HepG2 (cell line): ENCODE measurements at places on chromosomes 1 and 21. TPM values are rescaled to one million over a fixed set of nuclear protein-coding genes. Genes with fewer than 3 reads are reported as not detected.

GRCh38 chr1:246425139-246425794, 81.8 kb downstream of the SMYD3 start:
- DNase-seq: no peak

- DNase-seq: peak; percentile 87
These were observed 5.1 kb upstream of the REG4 start for GRCh38 chr1:119816407-119816806.

- DNase-seq: peak; percentile 44
These were observed 187.4 kb upstream of the ATP1B1 start for GRCh38 chr1:168918860-168919741.

GRCh38 chr1:109919303-109919702, 8.7 kb downstream of the CSF1 start:
- no peak for DNase-seq

GRCh38 chr1:1273209-1273511, 494 bp downstream of the UBE2J2 start:
- no peak for DNase-seq

- DNase-seq: no peak
These were observed 115.7 kb upstream of the HIVEP3 start for GRCh38 chr1:42034426-42034825.

DNA sequence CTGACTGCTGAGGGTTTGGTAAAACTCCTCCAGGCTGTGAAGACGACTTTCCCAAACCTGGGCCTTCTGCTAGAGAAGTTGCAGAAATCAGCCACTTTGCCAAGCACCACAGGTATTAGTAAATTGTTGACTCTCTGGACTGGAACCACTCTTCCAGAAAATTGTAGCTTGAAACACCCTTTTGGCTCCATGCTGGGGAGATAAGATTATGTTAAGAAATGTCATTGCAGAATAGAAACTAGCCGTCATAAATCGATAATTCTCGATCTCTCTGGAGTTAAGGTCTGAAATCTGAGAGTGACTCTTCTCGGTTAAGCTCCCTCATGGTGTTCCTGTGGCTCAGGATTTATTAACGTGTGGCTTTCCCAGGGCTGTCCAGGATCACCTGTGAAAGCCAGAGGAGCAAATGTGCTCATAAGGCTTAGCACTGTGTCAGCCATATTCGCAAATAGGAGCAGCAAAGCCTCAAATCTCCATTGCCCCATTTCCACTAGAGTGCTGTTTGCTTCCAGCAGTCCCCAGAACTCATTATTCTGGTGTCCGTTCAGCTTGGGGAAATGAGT, 54.6 kb downstream of the ZBTB40 start:
- no peak for DNase-seq

- no peak for DNase-seq
These were observed 42.5 kb downstream of the RYR2 start for GRCh38 chr1:237084341-237085077.

DNA sequence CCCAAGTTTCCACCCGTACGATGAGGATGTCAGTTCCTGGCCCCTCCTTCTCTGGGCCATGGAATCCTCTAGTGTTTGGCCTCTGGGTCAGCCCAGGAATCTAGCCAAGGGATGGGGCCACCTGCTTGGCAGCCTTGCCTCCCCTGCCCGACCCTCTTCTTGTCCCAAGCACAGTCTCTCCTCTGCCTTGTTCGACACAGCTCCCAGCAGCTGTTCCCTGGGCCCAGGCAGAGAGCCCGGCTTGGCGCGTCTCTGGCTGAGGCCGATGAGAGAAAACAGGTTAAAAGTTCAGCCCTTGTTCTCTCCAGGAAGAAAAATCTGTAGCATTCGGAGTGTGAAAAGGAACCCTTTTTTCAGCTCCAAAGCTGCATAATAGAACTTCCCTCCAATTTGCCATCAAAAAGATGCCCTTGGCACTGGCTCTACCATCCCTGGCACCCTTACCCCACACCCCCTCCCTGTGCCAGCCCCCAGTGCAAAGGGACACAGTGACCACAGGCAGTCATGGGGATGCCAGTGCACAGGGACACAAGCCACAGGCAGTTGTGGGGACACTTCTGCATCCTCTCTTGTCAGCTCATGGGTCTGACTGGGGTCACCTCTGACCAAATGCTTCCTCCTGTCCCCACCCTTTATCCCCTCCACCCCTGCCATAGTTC, 68.4 kb downstream of the EPHB2 start:
- DNase-seq: no peak

DNA sequence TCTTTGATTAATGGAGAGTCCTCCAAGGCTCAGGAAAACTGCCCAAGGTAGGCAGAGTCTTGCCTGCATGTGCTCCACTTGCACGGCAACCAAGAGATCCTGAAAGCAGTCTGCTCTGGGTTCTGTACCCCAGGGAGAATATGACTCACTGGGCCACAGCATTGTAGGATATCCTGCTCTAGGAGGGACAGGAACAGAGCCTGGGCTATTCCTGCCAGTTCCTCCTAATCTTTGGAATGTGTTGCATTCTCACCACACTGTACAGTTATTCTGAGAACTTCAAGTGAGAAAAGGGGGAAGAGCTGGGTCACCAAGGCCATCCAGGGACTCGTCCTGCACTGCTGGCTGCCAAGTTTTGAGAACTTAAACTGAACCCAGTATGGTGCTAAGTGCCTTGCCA, 278.5 kb downstream of the MATN1 start:
- no peak for DNase-seq

Gene S100B
- not detected in 2 replicates for total RNA-seq

DNA sequence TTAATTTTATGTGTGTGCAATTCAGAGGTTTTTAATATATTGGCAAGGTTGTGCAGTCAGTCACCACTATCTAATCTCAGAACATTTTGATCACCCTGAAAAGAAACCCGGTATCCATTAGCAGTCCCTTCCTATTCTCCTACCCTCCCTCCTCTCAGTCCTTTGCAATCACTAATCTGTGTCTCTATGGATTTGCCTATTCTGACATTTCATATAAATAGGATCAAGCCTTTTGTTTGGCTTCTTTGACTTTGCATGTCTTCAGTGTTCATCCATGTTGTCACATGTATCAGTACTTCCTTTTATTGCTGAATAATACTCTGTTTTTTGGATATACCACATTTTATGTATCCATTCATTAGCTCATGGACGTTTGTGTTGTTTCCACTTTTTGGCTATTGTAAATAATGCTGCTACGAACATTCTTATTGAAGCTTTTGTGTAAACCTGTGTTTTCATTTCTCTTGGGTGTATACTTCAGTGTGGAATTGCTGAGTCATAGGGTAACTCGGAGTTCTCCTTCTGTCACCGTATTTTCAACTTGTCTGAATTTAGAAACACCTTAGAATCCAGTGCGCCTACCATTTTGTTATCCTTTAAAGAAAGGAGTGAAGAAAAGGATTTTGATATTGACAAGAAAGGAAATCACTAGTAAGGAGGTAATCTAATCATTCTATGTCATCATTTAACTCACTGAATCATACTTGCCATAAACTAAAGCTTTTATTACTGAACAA, 3.4 kb downstream of the CEP85 start:
- DNase-seq: no peak

Gene MINDY1
- 9.2 and 11.1 TPM in 2 replicates for total RNA-seq

DNA sequence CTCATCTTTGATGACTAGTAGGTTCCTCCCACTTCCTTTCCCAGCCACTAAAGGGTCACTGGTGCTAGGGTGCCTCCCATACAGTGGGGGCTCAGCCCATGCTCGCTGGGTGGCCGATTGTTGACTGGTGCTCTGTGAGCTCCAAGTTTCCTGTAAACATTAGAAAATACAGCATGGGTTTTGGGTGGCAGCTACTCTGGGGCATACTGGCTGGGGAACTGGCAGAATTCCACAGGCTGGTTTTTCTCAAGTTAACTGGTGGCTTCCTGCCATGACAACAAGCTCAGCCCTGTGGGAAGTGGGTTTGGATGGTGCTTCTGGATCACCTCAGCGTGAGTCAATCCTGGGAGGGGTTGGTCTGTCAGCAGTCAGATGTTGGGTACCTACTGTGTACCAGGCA, 28.7 kb upstream of the CRNN start:
- no peak for DNase-seq

Gene NGF
- total RNA-seq: not detected in 2 replicates

Gene VHLL
- 0.24 TPM in 1 of 2 replicates, not detected in the other for total RNA-seq

GRCh38 chr1:21659099-21659923, 9.8 kb downstream of the RAP1GAP start:
- DNase-seq: peak; percentile 58

DNA sequence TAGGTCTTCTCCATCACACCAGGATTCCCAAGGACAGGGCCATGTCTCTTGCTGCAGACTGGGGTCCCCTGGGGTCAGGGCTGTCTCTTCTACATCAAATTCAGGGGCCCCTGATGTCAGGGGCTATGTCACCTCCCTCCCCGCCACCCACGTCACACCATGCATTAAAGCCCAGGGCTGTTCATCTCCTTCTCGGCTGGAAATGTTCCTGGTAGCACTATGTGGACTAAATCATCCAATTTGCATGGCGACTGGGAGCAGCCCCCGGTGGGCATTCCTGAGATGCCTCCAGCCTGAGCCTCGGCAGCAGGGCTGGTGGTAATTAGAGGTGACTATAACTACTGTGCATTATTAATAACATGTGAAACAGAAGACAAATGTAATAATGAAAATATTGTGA, 151.7 kb upstream of the HMGB4 start:
- DNase-seq: no peak

- no peak for DNase-seq
These were observed 10.8 kb downstream of the SLAMF1 start for GRCh38 chr1:160636076-160636475.

GRCh38 chr1:29802181-29803068, 566.1 kb downstream of the PTPRU start:
- no peak for DNase-seq

DNA sequence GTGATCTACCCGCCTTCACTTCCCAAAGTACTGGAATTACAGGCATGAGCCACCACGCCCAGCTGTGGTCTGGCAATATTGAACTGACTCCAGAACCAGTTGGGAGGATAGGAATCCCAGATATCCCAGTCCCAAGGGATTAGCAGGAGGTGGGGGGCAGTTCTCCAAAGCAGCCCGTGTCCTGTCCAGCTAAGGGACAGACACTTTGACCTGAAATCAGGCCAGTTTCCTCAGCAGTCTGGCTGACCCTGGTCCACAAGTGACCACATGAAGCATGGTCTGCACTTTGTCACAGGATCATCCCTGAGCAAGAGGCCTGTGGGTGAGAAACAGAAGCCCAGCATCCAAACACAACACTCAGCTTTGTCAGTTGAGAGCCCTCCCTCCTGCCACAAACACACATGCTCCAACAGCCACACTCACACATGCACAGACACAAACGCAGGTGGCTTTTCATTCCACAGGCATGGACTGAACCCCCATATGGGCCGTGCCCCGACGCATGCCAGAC, 2.7 kb upstream of the FDPS start:
- peak; percentile 30 for DNase-seq

DNA sequence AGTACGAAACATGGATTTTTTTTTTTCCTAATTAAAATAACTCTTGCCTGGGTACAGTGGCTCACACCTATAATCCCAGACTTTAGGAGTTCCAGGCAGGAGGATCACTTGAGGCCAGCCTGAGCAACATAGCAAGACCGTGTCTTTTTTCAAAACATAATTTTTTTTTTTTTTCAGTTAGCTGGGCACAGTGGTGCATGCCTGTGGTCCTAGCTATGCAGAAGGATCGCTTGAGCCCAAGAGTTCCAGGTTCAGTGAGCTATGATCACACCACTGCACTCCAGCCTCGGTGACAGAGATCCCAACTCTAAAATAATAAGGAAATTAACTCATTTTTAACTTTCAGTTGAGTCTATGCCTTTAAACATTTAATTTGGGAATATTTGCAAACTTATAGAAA, 170.1 kb downstream of the NEK7 start:
- no peak for DNase-seq

Gene CRTC2
- total RNA-seq: 4.0 and 6.1 TPM in 2 replicates
